ENCODE measurements at places on chromosomes 5 and 9.

- no peak for DNase-seq
Measured at GRCh38 chr9:90090997-90091396, 486.2 kb downstream of the GADD45G start.

DNA sequence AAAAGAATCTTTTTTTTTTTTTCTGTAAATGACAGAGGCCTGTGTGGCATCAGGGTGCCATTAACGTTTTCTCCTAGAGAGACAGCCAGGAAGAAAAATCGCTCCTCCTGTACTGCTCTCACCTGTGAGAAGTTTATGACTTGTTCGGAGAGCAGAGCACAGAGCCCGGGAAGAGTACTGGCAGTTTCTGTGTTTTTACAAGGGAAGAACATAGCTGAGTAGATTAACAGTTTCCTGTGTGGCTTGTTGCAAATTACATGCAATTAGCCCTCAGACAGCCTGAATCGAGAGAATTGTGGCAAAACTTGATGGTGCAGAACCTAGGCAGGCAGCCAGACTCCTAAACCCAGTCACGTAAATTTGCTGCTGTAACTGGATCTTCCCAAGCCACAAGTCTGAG lies 32.1 kb downstream of the PRKACG start:
- DNase-seq, result no peak

DNA sequence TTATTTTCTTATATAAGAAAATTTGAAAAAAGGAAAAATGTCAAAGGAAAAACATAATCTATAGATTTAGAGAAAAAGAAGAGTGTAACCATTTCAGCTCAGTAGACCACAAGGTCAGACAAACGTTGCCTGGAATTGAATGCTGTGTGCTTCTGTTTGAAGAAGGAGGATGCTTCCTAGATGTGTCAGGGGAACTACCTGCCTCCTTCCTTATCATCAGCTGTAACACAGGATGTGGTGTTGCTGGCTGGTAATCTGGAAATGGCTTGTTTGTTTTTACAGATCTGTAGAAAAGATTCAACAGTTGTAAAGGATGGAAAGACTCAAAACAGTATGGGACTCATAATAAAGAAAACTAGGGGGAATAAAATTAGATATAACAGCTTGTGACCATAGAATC lies 160.7 kb upstream of the MEF2C start:
- no peak for DNase-seq

DNA sequence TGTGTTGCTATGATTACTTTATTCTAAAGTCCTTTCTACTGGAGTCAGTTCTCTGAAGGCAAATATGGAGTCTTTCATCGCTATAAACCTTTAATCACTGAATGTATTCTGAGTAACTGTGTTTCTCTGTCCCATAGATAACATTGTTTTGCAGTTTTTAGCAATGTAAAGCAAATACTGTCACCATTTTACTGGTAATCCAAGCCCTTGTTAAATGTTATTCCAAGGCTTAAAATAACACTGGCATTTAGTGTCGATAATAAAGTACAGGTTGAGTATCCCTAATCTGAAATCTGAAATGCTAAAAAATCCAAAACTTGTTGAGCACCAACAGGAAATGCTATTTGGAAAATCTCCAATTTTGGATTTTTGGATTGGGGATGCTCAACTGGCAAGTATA lies 24.6 kb downstream of the CCNH start:
- DNase-seq, result no peak

DNA sequence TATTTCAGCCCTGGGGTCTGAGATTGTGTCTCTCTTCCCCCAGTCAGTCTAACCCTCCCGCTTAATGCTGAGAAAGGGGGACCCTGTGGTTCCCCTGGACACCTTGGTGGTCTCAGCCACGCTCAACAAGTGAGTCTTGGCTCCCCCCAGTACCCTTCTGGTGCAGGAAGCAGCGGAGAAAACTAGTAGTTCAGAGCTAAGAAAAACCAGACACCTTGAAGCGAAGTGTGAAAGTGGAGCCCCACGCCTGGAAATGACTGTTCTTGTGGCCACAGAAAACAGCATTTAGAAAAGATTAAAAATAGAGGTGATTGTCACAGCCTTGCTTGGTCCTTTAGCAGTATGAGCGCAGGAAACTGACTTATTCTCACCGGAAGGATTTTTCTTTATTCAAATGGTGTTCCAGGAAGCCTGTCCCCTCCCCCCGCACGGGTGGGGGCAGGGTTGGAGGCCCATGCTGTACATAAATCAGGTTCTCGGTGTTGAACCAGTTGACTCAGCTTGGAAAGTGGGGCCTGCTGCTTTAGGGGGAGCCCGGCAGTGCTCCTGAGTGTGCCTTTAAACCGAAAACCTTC lies 8.1 kb downstream of the ARPC5L start:
- peak; percentile 90 for DNase-seq

GRCh38 chr9:86458191-86458855 lies 104.1 kb upstream of the TUT7 start:
- DNase-seq, result no peak

DNA sequence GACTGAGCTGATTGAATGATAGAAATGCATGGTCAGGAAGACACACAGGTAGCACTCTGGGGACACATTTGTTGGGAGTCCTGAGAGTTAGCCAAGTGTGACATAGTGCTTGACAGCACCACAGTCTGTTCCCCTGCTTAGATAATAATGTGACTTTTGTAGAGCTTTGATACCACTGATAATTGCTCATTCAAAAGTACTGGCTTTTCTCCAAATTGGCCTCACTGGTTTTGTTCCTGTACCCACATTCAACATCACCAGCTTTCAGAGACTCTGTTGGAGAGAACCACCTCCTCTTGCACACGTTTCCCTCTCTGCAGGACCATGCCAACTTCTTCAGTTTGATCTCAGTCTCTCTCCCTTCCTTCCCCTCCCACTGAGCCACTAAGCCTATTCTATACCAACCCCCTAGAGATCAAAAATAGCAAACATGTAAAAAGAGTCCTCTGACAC lies 52.5 kb upstream of the IL7R start:
- no peak for DNase-seq

DNA sequence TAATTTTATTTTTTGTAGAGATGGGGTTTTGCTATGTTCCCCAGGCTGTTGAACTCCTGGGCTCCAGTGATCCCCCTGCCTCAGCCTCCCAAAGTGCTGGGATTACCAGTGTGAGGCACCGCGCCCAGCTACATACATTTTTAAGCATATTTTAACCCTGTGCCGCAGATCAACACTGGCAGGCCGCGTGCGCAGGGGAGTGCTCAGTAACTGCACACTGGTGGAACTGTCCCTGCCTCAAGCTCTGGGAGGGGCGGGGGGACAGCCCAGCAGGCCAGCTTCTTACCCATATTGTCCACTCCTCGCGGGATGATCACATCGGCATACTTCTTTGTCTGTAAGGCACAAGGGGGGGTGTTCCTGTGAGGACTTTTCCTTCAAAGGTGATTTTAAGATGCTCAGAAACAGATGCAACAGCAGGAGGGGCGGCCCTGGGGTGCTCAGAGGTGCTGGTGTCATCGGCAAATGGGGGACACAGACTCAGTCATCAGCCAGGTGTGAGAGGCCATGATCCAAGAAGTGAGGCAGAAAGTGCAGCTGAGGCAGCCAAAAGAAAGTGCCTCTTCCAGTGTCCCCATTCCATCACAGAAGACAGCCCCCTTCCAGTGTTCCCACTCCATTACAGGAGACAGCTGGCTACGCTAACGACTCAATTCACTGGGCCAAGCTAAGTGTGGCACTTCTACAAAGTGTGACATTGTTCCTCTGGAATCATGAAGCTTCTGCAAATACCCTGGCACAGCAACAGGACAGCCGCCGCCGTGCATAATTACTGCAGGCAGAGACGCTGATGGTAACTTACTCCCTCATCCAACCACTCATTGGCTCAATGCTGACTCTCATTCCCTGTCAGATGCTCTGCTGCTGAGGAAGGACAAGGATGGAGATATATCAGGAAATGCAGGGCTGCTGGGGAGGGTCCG lies 5.2 kb downstream of the UCK1 start:
- no peak for DNase-seq

- DNase-seq, result no peak
Measured at GRCh38 chr9:107138261-107138992, 144.7 kb upstream of the RAD23B start.

- DNase-seq, result no peak
Measured at GRCh38 chr9:129343424-129344375, 165.6 kb upstream of the IER5L start.

DNA sequence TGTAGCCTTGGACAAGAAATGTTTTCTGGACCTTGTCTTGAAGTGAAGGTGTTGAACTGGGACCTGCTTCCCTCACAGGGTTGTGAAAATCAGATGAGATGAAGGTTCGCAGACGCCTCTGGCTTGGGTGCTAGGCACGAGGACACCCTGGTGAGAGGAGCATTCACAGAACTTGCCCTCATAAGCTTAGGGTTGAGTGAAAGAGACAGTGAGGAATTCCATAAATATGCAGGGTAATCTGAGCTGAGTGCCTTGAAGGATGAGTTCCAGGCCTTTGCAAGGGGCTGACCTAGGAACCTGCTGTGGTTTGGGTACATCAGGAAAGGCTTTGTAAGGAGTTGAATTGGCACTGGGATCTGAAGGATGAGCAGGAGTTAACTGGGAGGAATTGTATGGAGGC lies 75.7 kb upstream of the SAP30L start:
- DNase-seq, result no peak

DNA sequence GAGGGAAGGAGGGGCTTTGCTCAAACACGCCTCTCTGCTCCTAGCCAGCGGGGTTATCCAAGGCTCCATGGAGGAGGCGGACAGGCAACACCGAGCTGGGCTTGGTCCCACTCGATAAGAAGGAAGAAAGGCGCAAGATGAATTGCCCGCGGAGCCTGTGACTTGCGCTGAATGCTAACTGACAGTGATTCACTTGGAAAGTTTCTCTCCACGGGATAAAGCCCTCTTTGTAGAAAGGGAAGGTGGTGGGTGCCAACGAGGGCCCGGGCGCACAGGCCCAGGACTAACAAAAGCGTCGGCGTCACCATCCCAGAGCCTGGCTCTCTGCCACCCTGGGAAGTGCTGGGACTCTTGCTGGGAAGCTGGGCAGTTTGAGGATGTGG lies 76.0 kb downstream of the VAV2 start:
- no peak for DNase-seq

GRCh38 chr5:154449786-154450185 lies 4.0 kb downstream of the SAP30L start:
- no peak for DNase-seq

DNA sequence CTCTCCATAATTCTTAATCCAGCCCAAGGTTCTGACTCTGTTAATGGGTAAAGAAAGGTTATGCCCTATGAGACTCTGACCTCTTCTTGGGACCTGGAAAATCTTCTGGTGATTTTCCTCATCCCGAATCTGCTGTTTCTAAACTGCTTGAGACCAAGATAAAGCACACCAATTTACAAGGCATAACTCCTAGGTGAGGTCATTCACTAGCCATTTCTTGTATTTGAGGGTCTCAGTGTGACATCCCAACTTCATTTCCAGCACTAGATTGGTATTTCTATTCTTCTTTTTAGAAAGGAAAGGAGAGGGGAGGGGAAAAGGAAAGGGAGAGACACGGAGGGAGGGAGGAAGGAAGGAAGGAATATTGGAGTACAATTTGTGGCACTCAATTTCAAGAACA lies 51.6 kb downstream of the SLC1A1 start:
- DNase-seq, result no peak

DNA sequence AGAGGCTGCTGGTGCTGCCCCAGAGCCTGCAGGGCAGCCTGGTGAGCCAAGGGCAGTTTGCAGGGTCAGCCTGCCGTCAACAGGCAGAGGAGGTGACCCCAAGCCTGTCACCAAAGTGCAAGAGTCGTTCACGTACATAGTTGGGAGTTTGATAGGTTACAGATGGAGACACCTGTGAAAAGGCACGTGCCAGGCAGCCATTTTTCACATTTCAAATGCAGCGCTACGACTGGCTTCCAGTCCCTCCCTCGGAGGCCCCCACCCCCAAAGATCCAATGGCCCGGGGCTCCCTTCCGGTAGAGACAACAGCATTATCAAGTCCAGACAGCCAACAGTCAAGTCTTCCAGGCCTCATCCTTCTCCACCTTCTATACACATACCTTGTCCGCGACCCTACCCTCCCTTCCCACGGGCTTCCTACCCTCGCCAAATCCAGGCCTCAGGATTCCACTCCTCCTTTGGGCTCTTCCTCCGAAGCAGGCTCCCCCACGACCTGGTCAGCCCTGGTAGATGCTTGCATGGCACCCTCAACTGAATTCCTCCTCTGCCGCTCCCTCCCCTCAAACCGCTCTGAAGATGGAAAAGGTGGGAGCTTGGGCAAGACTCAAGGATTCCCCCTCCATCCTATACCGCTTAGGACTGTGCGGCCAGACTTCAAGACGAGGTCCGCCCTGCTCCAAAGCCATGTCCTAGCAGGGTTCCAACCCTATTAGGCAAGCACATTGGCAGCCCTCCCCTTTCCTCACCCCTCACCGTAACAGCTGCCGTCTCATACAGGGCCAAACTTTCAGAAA lies 13.2 kb downstream of the HNRNPH1 start:
- DNase-seq, result no peak

DNA sequence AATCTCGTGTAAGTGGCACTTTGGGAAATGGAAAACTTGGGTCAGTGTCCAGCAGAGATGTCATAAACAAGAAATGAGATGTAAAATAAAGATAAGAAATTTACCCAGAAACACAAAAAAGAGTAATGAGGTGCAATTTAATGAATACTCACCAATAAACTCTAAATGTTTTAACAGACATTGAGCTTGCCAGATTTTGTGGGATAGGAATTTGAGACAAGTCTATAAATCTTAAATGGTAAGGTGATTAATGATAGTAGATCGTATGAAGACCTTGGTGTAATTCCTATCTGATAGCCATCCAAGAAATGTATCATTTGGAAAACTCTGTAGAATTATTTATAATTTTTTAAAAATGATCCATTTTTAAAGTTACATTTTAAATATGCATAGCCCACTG lies 682.4 kb downstream of the MAT2B start:
- no peak for DNase-seq

DNA sequence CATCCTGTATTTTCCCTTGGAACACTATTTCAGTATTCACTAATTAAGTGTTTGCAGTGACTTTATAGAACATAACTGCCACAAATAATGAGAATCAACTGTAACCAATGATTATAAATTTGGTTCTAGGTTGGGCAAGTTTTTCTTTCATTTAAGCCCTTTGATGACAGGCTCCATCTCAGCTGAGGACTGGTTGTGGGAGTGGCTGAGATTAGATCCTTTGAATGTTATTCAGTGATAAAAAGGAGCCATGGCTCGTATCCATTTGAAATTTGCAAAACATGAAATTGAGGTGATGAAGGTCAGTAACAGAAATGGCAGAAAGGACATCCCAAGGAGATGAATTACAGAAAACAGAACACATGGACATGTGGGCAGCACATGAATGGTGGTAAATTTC lies 138.1 kb upstream of the PCA3 start:
- DNase-seq, result no peak

Data from activated CD4-positive, alpha-beta memory T cell treated with anti-CD3 and anti-CD28 coated beads, Interleukin-2, amount 10 ng/mL, durations not matched to agents 7 days and 5 days (primary cell).